GM12892 (cell line): ENCODE measurements at places on chromosomes 2 and 18.

DNA sequence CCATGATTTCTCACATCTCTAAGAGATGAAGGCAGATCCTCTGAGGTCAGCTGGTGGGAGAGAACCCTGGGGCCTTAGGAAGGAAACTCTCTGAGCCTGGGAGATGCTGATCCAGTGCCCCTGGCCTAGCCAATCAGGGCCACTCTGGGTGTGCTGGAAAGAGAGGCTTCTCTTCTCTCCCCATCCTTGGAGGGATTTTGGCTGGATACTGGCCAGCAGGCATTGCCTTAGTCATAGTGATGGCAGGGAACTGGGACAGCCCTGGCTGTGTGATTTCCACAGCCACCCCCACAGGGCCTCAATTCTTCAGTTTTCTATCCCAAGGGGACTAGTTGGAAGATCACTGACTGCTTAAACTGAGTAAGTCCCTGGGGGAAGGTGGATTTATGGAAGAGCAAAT, 26.6 kb upstream of the PLB1 start:
- DNase-seq, result no peak

- no peak for DNase-seq
Measured at GRCh38 chr2:79796641-79797040, 283.8 kb downstream of the CTNNA2 start.

DNA sequence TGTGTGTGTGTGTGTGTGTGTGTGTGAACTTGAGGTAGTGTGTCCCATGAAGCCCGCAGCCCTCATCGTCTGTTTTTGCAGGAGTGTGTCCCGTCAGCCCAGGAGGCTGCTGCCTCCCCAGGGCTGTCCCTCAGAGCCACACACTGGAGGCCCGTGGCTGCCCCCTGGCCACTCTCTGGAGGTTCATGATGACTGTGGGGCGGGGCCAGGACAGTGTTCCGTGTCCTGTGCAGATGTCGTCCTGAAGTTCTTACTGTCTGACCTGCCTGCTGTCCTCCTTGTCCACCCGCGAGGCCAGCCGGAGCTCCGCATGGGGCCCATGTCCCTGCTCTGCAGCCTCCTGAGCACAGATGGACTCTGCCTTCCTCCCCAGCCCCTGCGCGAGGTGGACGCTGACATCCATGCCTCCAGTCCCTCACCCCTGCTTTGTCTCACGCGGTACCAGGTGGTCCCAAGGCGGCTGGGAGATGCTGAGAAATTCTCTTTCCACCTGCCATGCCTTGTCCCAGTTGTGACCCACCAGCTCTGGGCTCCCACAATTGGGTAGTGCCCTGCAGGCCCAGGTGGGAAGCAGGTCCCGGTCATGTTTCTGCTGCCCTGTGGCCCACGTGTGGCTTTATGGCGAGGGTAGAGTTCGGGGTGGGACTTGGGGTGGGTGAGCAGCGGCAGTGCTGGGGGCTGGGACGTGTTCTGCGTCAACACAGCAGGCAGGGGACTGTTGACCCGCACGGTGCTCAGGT, 92.8 kb downstream of the NFATC1 start:
- DNase-seq, result no peak

DNA sequence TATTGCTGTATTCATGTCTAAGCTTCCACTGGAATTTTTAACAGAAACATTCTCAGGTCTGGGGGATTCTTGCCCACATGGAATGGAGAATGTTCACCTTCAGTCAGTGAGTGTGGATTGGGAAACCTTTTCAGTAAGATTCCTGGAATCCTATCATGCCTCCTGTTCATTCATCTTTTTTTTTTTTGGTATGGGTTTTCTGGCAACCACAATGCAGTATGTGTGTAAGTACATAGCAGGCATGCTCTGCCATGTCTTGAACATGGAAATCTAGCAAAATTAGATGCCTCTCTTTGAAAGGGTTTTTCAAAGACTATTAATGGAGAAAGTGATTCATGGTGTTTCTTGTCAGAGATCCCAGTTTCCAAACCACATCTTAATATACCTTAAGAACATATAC, 176.5 kb downstream of the LTBP1 start:
- no peak for DNase-seq

DNA sequence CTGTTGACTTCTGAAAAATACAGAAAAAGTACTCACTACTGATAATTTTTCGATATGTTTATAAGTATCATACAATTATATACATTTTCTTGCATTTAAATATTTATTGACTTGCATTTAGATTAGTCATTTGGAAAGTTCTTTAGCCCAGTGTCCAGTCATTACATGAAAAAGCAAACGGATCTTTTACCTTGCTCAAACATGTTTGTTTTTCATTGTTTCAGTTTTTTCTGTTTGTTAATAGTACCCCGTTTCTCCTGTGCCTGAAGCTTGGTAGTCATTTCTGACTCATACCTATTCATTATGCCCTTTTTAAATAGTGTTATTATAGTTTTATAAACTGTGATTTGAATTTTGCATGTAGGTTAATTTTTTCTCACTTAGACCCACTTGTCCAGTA, 28.1 kb downstream of the CEP192 start:
- no peak for DNase-seq

- no peak for DNase-seq
Measured at GRCh38 chr2:173400760-173401159, 46.1 kb downstream of the CDCA7 start.

DNA sequence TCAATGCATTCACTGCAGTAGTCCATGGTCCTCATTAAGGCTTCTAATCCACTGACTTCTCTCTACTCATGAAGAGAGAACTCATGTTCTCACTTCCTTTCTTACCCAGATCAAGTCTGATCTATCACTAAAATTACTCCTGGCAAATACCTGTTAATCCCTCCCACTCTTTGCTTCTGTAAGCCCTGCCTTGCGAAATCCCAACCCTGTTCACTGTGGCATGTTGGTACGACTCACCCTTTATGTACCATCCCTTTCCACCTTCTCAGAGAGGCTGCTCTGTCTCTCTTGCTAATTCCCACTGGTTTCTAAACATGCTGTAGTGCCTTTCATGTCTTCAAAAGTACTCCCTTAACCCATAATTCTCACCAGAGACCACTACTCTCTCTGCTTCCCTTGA, 272.2 kb upstream of the ACVR2A start:
- DNase-seq, result no peak
